AG20443 (cell line): ENCODE measurements at places on chromosomes 6 and 20.
A peak's percentile ranks its signal among the peaks of the same experiment; 100 is the strongest.

DNA sequence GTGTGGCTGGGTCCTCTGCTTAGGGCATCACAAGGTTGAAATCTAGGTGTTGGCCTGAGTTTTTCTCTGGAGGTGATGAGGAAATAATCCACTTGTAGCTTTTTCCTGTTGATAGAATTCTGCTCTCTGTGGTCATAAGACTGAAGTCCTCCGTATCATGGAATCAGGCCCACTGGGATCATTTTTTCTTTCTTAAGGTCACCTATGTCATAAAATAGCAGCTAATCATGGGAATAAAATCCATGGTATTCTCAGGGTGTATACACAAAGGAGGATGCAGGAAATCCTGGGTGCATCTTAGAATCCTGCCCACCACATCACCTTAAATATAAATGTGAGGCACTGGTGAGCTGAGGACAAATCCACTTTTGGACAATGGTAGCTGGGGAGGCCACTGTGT lies 72.7 kb downstream of the PRDM1 start:
- no peak for DNase-seq

DNA sequence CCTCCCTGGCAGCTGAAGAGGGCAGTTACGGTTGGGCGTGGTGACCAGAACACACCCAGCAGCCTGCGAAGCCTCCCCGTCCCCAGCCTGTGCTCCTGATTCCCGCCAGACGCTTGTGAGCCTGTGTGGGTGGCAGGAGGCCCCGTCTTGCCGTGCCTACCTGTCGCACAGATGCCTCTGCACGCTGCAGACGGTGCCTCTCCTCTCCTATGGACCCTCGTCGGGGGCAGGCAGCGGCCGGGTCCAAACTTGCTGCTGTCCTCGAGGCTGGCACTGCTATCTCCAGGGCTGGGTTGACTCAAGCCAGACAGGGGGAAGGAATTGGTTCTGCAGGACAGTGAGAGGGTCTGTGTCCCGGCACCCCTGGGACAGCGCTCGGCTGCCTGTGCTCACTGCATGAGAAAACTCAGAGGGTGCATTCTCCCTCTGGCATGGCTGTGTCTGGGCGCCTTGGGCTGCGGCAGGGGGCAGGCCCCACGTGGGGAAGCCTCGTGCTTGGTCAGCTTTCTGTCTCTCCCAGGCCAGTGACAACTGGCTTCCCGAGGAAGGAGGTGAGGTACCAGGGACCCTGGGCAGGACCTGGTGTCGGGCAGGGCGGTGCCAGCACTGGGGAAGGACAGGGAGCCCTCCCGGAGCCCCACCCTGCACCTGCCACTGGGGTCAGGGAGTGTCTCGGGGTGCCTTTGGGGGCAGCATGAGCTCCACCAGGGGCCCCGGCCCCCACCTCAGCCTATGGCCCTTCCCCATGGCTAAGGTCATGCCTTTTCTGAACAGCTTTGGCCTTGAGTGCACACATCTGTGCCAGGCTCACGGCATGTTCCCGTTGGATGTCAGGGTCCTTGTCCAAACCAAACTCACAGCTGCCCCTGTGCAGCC lies 127.5 kb downstream of the TAF4 start:
- DNase-seq: no peak

GRCh38 chr6:104527761-104528415 lies 331.8 kb downstream of the HACE1 start:
- DNase-seq: peak; percentile 55

- DNase-seq: no peak
Measured at GRCh38 chr20:22160101-22160652, 424.2 kb downstream of the FOXA2 start.

- no peak for DNase-seq
Measured at GRCh38 chr6:111653979-111654378, 48.3 kb upstream of the TRAF3IP2 start.

DNA sequence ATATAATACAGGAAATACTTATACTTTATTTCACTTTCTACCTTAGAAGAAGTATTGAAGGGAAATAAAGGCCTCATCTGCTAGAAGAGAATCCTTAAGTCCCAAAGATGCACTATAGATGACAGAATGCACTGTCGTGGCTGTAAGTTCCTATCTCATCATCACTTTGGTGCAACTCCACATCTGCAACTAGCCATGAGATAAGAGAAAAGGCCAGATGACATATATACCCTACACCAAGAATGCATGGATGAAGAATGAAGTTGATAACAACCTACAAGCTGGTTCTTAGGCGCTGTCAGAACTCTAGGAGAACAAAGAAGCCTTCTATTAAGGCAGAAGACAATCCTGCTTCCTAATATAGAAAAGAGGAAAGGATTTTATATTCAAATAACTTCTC lies 11.6 kb upstream of the PLN start:
- no peak for DNase-seq

DNA sequence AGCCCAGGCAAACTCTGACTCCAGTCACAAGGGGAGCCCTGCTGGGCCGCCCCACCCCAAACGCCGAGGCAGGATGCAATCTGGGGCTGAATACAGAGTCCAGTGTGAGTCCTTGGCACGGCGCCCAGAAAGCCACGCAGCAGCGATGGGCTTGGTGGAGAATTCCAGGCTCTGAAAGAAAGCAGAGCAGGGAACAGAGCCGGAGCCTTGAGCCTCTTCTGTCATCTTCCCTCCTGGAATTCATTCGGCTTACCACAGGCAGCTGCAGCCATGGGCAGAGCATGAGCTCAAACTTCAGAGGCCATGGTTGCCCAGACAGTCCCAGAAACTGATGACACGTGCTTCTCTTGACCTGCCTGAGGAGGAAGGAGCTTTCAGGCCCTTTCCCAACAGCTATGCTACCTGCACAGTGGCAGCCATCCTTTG lies 441.1 kb upstream of the JARID2 start:
- DNase-seq: peak; percentile 82

DNA sequence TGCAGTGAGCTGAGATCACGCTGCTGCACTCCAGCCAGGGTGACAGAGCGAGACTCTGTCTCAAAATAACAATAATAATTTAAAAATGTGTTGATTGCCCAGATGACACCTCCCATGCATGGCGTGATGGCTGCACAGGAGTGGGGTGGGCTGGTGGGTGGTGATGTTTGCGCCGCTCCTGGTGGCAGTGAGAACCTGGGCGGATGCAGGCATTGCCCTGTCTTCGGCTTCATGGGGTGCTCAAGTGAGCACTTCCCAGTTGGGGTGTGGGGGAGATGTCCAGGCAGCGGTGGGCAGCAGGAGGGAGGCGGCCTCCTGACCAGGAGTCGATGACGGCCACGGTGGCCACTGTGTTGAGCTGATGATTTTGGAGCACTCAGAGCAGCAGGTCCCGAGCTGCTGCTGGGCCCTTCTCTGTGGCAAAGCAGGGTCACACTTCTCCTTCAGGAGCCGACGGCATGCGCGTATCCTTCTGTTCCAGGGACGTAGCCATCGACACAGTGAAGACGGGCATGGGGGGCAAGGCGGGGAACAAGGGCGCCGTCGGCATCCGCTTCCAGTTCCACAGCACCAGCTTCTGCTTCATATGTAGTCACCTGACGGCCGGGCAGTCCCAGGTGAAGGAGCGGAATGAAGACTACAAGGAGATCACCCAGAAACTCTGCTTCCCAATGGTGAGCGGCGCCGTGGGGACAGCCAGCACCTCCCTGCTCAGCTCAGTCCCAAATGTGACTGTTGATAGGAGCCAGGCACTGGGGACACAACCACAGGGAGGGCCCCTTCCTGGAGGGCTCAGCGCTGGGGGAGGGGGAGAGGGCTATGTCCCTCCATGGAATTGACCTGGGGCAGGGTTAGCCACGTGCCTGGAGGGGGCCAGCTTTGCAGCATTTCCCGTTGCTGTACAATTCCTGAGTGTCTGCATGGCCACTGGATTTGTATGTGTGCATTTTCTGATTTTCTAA lies 89.7 kb downstream of the SYNJ2 start:
- no peak for DNase-seq

DNA sequence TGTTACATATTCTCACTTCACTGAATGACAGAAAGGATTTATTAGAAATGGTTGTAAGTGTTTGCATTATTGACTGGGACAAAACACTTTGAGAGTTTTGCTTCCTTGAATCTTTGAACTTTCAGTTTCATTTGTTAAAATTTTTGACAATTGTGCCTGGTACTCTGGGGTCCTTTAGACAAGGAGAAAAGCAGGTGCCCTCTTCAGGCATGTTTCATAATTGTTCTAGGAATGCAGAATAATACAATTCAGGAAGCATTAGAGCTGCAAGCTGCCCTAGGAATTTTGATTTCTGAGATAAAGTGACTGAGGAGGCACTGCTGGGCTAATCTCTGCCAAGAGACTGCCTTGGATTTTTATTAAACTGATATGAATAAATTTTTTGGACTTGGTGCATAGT lies 49.7 kb downstream of the TOP1 start:
- peak; percentile 62 for DNase-seq

DNA sequence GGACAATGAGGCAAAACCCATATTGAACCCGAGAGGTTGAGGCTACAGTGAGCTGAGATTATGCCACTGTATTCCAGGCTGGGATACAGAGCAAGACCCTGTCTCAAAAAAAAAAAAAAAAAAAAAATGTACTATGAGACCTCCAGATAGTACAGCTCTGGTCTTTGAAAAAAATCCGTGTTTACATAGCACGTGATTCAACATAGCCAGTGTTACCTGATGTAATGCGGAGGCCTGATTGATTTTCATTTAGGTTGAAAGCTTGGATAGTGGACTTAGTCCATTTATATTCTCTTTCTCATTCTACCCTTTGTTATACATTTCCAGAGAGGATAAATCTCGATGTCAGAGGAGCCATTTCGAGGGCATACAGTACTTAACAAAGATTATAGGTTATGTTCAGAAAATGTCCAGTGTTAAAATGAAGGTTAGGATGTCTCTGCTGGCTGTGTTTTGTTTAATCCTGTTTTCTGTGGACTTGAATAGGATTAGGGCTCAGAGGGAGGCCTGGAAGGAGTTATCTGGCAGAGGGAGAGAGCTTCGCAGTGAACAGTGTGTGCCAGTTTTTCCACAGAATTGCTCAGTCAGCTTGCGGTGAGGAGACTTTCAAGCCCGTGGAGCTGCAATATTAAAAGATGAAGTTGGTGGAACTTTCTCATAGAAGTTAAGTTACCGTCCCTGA lies 33.9 kb upstream of the BCLAF1 start:
- peak; percentile 50 for DNase-seq

GRCh38 chr6:52415917-52416628 lies 4.1 kb upstream of the EFHC1 start:
- no peak for DNase-seq

DNA sequence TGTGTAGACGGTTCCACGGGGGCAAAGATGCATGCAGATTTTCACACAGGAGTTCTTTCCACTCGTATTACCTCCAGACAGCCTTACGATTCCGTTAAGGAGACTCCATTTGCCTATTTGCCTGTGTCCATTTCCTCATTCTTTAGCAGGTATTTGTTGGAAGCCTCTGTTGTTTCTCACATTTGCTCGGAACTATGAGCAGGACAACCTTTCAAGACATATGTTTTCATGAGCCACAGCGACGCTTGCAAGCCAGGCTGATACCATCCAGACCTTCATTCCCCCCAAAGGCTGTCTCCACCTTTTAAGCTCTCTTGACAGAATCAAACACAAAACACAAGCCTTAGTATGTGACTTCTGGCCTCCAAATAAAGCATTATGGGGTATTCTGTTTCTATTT lies 57.6 kb upstream of the NEDD9 start:
- DNase-seq: no peak

DNA sequence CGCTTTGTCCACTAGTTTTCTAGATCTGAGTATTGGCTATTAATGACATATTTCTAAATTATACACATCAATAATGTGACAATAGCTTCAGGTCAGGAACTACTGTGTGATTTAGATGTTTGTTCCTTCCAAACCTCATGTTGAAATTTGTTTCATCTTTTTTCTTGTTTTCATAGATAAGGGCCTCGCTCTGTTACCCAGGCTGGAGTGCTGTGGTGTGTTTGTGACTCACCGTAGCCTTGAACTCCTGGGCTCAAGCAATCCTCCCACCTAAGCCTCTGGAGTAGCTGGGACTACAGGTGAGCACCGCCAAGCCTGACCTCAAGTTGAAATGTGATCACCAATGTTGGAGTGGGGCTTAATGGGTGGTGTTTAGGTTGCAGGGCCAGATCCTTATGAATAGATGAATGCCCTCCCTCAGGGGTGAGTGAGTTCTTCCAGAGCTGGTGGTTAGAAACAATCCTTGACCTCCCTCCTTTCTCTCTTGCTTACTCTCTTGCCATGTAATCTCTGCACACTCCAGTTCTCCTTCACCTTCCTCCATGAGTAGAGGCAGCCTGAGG lies 5.9 kb upstream of the NQO2 start:
- DNase-seq: no peak

- DNase-seq: peak; percentile 71
Measured at GRCh38 chr6:3919130-3919628, 70.0 kb downstream of the FAM50B start.

- no peak for DNase-seq
Measured at GRCh38 chr20:46965477-46965876, 70.8 kb downstream of the EYA2 start.

DNA sequence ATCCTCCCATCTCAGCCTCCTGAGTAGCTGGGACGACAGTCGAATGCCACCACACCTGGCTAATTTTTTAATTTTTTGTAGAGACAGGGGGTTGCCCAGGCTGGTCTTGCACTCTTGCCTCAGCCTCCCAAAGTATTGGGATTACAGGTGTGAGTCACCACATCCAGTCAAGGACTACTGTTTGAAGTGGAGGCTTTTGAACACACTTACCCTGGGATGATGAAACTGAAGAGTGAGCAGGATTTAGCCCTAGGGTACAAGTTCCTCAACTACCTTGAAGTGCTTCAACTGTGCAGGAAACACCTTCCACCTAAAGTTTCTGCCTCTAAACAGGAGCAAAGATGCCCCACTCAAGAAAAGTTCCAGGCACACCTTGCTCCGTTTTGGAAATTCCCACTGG lies 15.7 kb upstream of the PARD6B start:
- no peak for DNase-seq

DNA sequence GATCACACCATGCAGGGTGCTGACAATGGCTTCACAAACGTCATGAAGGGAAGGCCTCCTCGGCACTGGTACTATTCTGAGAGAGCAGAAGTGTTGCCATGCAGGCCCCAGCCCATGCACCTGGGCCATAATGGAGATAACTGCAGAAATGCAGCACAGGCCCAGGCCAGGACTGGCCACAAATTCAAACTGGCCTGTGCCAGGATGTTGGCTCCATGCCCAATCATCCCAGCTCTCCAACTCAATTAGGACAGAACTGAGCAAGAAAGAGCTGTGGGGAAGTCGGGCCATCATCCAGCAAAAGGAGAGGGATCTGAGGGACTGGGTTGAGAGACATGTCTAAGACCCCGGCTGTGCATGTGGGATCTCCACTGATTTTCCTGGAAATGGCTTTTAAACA lies 48.9 kb upstream of the SYNDIG1 start:
- no peak for DNase-seq

DNA sequence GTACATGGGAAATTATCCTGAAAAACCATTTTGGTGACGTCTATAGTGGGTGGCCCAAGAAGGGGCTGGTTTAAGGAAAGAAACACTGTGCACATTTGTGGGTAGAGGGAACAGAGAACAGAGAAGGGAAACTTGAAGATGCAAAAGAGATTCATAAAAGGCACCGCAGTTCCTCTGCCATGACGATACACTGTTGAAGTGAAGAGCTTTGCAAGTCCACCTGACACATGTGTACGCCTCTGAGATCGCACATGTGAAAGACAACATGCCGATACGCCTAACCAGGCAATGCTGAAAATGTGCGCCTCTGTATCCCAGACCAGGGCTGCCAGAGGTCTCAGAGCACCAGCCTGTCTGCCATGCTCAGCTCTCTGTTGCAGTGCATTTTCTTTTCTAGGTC lies 180.9 kb downstream of the KIF16B start:
- no peak for DNase-seq
